ENCODE measurements at places on chromosomes 7 and 10. TPM values are rescaled to one million over a fixed set of nuclear protein-coding genes. Genes with fewer than 3 reads are reported as not detected.

GRCh38 chr7:71710442-71710841 lies 578.5 kb downstream of the GALNT17 start:
- DNase-seq: no peak

DNA sequence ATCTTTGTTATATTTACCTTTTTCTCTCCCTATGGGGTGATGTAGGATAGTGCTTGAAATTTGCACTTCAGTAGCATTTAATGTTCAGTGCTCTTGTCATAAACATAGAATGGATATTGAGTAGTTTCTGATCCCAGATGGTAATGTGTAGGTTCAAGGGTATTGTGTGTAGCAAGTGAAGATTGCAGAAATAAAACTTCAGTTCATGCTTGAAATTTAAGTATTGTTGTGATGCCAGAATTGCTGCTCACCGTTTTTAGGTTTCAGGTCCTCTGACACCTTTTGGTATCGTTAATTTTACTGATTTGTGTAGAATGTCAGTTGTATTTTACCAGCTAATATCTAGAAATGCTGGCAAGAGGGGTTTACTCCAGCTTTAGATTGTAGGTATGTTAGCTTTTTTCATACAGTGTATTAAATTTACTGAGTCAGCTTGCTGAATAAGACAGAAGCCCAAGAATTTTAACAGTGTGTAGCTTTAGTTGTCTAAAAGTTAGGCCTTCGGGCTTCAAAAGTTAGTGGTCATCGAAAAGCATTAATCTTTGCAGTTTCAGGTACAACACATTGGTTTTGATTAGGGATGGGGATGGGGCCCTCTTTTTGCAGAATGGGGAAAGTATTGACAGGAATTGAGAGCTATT lies 1.9 kb downstream of the PTEN start:
- DNase-seq: no peak

DNA sequence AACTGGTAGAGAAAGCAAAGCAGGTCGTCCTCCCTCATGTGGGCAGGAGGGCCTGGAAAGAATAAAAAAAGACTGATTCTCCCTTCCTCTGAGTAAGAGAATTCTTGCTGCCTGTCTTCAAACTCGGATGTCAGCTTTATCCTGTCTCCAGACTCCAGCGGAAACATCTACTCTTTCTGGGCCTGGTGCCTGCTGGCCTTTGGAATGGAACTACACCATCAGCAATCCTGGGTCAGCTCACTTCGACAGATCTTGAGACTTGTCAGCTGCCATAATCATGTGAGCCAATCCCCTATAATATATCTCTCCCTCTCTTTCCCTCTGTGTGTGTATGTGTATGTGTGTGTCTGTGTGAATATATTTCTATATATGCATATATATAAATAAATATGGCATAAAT lies 411.0 kb upstream of the DPP6 start:
- no peak for DNase-seq

Gene GPR26
- total RNA-seq: not detected

GRCh38 chr10:61051344-61051743 lies 107.4 kb upstream of the RHOBTB1 start:
- DNase-seq: no peak
